ENCODE measurements at places on chromosomes 3 and 15.
A peak's percentile ranks its signal among the peaks of the same experiment; 100 is the strongest.

DNA sequence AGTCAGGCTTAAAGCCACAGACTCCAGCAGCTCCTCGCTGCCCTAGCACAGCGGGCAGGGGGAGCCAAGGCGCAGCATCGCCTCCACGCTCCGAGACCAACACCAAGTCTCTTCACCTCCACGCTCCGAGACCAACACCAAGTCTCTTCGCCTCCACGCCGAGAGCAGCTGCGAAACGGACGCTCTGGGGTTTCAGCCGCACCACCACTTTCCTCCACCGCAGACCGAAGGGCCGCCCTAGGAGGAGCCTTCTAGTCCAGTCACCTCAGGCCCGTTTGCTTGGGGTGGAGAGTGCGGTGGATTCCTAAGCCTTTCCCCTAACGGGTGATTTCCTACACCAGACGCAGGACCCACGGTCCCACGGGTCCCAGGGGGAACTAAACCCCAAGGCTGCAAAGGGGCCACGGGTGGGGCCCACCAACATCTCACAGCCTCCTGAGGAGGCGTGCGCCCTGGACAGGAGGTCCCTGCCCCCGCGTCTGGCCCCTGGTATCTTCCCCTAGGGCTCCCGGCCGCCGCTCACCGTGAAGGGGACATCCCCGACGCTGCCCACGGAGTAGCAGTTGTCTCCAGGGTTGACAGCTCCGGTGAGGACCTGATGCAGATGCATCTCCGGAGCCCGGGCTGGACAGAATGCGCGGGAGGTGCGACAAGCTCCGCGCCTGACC, 501 bp downstream of the DMXL2 start:
- DNase-seq: peak; percentile 55

DNA sequence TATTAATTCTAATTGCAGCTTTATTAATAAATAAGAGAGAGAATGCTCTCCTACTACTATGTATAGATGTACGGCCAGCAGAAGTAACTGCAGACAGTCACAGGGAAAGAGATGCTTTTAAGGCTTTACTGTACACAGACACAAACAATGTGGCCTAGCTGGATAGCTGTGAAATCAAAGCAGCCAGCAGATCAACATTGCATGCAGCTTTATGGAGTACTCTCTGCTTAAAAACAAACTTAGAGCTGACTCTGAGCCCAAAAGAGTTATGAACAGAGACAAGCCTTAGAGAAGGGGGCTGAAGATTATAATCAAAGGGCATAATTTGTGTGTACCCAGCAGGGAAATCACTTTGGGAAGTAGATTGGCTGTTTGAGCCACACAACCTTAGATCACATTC, 47.2 kb downstream of the CADM2 start:
- DNase-seq: no peak

DNA sequence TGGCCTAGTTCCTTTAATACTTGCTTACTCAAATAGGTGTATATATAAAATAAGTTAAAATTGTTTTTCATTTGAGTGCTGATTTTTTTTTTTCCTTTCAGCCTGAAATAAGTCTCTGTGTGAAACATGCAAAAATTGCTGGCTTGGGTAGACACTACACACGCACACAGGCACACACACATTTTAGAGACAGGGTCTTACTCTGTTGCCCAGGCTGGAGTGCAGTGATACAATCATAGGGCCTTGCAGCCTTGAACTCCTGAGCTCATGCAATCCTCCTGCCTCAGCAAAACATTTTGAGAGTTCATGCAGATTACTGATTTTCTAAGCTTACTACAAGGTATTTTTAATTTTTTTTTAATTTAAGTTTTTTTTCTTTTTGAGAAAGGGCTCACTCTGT, 12.7 kb upstream of the RFC4 start:
- DNase-seq: no peak

- DNase-seq: no peak
These were observed 17.6 kb downstream of the FOXP1 start for GRCh38 chr3:71565976-71566375.

- DNase-seq: no peak
These were observed 12.4 kb downstream of the QRICH1 start for GRCh38 chr3:49081429-49081828.

DNA sequence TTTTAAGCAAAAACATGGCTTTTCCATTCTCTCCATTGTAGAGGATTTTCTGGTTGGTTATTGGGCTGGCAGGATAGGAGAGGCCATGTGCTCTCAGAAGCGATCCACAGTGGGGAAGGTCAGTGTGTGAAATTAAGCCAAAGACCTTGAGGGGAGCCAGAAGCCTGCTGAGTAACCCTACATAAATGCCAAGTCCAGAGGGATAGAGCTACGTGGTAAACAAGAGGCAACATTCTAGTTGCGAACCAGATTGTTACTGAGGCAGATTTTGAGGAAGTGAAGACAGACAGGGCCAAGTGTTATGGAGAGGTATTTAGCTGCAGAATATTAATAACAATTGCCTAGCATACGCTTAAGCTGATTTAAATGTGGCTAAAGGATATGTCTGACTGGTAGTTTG, 592.8 kb upstream of the GBE1 start:
- no peak for DNase-seq

DNA sequence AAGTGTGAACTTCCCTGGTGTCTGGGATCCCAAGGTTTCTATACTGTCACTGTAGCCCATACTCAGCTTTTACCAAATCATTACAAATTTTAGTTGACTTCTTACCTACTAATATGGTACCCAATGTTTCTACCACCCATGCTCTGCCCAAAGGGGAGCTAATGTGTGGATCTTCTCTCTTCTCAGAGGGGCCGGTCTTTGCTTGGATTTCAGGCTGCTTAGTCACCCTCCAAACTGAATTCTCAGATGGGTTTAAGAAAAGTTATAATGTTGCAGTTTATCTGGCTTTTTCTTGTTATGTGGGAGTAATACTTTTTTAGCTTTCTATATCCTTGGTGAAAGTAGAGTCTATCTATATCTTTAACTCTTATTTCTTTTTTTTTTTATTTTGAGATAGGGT, 67.1 kb upstream of the AKAP13 start:
- no peak for DNase-seq
